ENCODE measurements at places on chromosomes 1 and 21. TPM values are rescaled to one million over a fixed set of nuclear protein-coding genes. Genes with fewer than 3 reads are reported as not detected.

Gene LRRC71
- not detected for total RNA-seq

Gene ROR1
- total RNA-seq: not detected

DNA sequence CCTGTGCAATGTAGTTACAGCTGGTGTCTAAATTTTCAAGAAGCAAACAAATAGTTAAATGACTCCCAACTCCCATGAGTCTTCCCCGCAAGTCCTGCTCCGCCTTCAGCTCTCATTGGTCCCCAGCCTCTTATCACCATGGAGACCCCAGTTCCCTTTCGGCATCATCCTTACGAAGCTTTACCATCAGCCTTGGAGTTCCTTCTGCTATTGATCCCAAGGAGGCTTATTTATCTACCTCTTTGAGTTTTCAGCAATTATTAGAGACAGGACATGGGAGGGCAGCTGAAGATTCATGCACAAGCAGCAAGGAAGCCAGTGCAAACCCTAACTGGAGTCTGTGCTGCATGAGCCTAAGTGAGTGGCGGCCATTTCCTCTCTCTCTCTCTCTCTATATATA is 12.3 kb downstream of the KCNA2 start:
- H3K36me3 ChIP-seq: no peaks in the 10 kb centered on the region
- H3K4me3 ChIP-seq: no peak overlapping the region

Gene SLX9
- 44.2 TPM for total RNA-seq

Gene FAM72C
- 8.0 TPM for total RNA-seq

Gene PTPRU
- 0.54 TPM for total RNA-seq

- peaks cover 2% of the 10 kb centered on the region for H3K27me3 ChIP-seq
- H3K4me1 ChIP-seq: no peaks in the 10 kb centered on the region
- H3K27ac ChIP-seq: no peak overlapping the region
- no peak overlapping the region for H3K4me3 ChIP-seq
- H3K36me3 ChIP-seq: no peaks in the 10 kb centered on the region
- no peak for DNase-seq
Measured at GRCh38 chr1:91124989-91125417, 103.2 kb upstream of the ZNF644 start.
